NCI-H2171 treated with DMSO at 0.1 percent for 48 hours (cell line): ENCODE measurements at places on chromosomes 4 and X.

- DNase-seq: no peak
Observed at GRCh38 chr4:139732991-139733570, 67.5 kb downstream of the MGST2 start.

DNA sequence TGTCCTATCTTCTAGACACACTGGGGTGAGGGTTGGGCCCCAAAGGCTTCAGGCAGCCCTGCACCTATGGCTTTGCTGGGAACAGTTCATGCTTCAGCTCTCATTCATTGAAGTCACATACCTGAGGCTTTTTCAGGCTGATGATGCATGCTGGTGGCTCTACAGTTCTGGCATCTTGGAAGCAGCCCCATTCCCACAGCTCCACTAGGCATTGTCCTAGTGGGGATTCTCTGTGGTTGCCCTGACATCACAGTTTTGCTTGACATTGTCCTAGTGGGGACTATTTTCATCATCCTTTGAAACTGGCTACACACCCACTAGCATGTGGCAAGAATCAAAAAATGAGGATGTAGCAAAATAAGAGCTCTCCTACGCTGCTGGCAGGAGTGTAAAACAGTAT, 37.7 kb upstream of the C4orf17 start:
- DNase-seq: no peak

DNA sequence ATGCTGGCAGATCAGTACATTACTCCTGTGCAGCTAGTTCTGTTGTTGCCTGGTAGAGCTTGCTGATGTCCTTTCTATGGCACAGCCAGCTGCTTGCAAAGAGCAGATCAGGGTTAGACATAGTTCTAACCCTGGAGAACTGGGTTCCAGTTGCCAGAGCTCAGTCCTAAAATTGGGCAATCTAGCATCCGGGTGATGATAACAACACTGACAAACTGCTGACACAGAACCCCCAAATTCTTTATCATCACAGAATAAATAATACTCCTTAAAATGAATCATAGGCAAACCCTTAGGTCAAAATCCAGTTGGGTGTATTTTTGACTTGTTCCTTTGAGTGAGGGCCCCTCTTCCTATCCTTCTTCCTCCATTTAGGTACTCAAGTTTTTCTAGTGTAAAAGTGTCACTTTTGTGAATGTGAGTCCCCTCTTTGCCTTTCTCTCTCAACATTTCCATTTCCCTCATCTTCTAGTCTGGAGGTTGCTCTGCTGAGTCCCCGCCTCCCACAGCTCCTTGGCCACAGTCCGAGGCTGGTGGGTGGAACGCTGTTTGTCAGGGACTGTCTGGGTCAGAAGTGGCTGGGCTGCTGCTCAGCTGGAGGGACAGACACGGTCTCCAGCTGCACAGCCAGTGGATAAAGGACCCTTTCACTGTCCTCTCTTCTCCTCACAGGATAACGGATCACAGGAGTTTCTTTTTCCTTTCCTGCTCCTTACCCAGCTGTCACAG, 93.6 kb upstream of the RASGEF1B start:
- DNase-seq: no peak

- no peak for DNase-seq
Observed at GRCh38 chrX:105018865-105019264, 201.6 kb downstream of the TEX13A start.

- no peak for DNase-seq
Observed at GRCh38 chr4:12041828-12042227, 613.1 kb upstream of the HS3ST1 start.

DNA sequence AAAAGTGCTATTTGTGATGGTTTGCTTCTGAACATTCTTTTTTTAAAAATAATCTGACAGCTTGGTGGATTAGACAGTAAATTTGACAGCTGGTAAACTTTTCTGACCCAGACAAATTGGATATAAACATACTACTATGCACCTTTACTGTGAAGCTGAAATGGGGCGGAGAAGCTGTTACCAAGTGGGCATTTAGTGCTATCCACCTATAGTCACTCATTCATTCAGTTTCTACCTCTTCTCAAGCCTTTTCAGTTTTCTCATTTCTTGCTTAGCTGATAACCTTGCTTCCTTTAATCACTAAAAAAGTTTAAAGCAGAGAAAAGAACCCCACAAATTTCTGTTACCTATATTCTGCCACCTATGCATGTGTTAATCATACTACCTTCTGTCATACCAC, 5.2 kb downstream of the RPS3A start:
- DNase-seq: no peak

DNA sequence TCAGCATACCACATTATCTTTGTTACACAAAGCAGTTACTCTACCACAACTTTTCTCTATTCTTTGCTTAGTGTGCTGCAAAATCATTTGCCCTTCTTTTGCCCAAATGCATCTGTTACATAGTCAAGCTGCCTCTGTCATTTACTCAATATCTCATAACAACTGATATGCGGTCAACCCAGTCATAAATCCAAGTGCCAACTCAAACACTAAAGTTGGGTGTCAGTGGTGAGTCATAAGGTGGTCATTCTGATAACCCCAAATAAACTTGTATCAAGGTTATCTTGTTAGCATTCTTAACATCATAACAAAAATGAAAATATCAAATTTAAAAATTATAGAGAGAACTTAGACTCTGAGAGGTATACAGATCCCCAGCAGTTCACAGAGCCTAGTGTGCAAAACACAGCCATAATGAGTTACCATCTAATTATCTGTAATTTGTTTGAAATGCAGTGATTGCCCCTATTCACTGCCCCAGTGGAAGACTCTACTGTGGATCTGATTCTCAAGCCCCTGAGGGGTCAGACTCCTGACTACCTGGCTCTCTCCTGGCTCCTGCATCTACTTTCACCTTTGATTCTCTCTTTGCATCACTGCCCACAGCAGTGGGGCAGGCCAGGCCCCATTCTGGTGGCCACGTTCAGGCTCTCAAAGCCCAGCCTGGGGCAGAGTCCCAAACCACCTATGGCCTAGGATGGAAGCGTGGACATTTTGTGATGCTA, 29.2 kb downstream of the TBC1D9 start:
- no peak for DNase-seq

GRCh38 chr4:244471-244870, 60.8 kb downstream of the ZNF732 start:
- no peak for DNase-seq

DNA sequence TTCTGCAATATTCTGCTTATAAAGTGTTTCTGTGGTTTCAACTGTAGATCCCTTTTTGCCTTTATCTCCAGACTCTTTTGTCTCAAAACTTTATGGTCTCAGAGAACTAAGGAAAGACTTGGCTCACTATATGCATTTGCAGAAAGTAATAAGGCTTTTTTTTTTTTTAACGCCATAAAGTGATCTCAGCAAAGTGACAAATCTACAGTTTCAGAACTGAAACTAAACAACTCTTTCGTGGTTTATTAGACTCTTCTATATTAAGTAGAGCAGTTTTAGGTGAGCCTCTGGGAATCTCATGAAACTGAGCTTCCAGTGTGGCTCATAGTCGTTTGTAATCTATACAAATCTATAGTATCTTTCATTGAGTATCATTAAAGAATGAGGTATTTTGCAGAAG, 15.3 kb downstream of the ATP7A start:
- DNase-seq: no peak

DNA sequence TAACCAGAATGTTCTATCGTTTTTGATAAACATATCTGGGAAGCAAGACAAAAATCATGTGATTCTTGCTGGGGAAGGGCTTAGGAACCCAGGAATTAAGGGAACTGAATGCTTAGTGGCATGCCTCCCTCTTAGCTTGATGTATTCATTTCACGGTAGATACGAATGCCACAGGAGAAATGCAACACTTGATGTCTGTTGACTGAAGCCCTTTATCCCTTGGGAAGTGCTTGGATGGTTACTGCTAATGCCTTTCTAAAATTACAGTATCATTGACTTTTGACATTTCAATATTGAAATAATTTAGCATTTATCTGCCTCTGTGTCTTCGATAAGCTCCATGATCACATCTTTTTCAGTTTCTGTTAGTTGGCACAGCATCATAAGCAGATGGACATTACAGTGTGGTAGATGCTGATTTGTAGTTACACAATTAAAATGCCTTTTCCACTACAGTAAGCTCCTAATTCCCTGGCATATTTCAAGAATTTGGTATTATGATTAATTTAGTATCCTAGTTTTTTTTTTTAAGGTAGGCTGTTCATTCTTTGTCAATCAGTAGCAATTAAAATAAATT, 226.7 kb downstream of the ARHGAP10 start:
- no peak for DNase-seq
